ENCODE measurements at places on chromosomes 11 and 22. TPM values are rescaled to one million over a fixed set of nuclear protein-coding genes. Genes with fewer than 3 reads are reported as not detected.

The GGT5 gene
- 22.9 TPM for total RNA-seq

The GVQW3 gene
- total RNA-seq: 5.9 TPM

The RFPL1 gene
- 0.37 TPM for total RNA-seq

The NDUFC2 gene
- 94.7 TPM for total RNA-seq

The SAAL1 gene
- 29.8 TPM for total RNA-seq

The MRGPRX2 gene
- 0.50 TPM for total RNA-seq

The OVOL1 gene
- total RNA-seq: 27.6 TPM
